ENCODE measurements at places on chromosomes 4 and X. TPM values are rescaled to one million over a fixed set of nuclear protein-coding genes. Genes with fewer than 3 reads are reported as not detected.

Gene MXRA5
- total RNA-seq = not detected

Gene FSTL5
- not detected for total RNA-seq

Gene CRLF2
- total RNA-seq = 0.95 TPM

Gene AFM
- not detected for total RNA-seq

Gene TMEM31
- not detected for total RNA-seq

Gene FBXW7
- 42.2 TPM for total RNA-seq

Gene RS1
- not detected for total RNA-seq

Gene ZIC3
- not detected for total RNA-seq

Gene TBX22
- not detected for total RNA-seq

DNA sequence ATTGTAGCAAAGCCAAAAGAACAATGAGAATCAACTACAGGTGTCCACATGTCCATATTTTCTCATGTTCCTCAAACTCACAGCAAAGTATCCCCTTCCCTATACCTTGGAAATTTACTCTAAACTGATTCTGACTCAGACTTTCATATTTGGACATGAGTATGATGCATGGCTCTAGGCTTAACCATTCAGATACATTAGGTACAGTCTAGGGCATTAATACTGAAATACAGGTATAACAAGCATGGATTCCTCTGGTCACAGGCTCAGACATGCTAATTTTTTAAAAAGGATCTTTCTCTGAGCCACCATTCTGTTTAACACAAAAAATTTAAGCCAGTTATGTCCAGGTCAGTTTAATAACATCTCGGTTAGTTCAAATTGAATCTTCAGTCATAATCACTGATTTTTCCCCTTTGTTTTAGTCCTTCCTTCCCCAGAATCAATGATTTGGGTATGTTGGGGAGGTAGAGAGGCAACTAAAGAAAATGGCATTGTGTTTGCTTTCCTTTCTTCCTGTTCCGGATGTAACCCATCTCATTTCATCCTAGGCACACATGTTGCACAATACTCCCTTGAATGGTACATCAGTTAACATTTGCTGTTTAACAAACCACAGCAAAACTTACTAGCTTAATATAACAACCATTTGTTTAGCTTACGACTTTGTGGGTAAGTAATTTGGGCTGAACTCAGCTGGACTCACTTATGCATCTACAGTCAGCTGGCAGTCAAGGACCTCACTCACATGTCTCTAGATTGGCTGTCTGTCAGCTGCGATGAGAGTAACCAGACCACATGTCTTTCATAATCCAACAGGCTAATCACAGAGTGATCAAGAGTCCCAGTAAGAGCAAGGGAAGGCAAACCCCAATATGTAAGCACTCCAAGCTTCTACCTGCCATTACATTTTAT, 75.3 kb upstream of the GRIA3 start:
- DNase-seq = no peak

DNA sequence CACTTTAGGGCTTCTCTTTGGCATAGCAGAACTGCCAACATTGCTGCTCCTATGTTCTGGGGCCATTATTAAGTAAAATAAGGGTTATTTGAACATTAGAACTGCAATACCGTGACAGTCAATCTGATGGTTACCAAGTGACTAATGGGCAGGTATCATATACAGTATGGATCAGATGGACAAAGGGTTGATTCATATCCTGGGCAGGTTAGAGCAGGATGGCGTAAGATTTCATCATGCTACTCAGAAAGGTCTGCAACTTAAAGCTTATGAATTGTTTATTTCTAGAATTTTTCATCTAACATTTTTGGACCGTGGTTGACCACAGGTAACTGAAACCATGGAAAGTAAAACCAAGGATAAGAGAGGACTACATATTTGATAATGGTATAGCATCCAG, 40.9 kb downstream of the BRCC3 start:
- DNase-seq = no peak

GRCh38 chrX:148728901-148729300, 228.5 kb downstream of the AFF2 start:
- DNase-seq = no peak

DNA sequence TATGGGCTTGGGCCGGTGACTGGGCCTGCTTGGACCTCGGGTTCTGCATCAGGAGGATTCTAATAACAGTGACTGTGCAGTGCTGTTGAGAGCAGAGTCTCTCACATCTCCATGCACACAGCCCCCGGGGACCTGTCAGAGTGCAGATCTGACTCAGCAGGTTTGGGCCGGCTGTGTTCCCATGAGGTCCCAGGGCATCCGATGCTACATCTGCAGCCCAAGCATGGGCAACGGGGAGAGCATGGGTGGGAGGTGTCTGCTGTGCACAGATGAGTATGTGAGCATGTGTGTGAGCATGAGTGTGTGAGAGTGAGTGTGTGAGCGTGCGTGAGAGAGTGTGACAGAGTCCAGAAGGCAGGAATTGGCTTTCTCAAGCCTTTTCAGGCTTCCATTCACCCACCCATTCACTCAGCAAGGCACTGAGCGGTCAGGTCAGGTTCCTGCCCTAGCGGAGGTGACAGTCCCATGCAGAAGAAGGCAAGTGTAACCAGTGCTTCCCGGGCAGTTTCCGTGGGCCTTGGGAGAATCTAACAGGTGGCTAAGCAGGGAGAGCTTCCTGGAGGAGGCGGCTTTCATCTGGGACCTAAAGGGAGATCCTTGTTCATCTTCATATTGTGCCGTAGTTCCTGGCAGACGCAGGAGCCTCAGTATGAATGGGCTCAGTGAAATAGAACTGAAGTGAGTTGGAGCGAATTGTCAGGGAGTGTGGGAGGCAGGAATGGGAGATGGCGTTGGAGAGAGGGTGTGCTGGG, 62.6 kb downstream of the SORCS2 start:
- no peak for DNase-seq

DNA sequence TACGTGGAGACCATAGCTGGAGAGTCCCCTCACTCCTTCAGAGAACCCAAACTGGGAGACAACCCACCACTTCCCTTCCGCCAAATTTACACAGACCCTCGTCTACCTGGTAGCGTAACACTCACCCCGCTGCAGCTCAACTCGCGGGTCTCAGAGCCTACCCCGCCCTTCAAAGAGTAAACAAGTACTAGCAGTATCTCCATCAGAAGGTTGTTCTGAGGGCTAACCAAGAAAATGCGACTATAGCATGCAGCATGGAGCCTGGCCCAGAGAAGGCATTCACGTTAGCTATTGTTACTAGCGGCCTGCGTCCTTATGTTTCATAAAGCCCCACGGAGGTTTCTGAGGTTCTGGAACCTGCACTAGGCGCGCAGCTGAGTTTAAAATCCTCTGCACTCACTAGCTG, 531 bp upstream of the MANBA start:
- no peak for DNase-seq

- DNase-seq = no peak
Observed at GRCh38 chr4:23882976-23883531, 6.8 kb downstream of the PPARGC1A start.

GRCh38 chr4:145937971-145938611, 532 bp downstream of the ZNF827 start:
- DNase-seq = peak; percentile 82

DNA sequence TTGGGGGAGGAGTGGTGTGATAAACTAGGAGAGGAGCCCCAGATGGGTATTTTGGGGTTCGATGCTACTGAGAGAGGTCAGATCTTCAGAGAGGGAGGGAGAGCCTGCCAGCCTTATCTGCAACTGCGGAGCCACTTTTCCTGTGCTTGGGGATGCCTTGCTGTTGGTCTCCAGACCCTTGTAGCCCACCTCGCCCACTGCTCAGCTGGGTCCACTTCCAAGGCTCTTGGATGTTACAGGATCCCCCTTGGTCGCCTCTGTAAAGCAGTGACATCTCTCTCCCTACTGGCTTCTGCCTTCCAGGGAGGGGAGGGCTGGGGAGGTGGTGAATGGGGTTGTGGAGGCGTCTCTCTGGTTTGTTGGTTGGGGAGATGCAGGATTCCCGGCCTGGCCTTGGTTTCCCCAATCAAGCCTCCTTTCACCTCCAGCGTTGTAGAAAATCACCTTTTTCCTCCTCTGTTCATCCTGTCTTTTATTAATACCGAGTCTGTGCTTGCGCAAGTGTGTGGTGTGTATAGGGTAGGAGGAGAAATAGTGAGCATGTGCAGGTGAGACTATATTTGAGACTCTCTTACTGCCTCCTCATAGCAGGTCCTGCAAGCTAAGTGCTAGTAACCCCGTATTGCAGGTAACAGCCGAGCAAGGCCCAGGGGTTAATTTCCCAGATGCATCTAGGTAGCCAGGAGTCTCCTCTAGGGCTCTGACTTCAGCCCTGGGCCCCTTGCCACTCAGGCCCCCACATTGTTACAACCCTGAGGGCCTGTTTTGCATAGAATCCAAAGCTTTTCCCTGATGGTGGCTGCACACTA, 337.4 kb downstream of the ARHGAP10 start:
- no peak for DNase-seq

GRCh38 chrX:151596282-151596681, 32.8 kb downstream of the PASD1 start:
- no peak for DNase-seq

GRCh38 chr4:151624626-151625565, 135.9 kb downstream of the GATB start:
- no peak for DNase-seq

- no peak for DNase-seq
Observed at GRCh38 chr4:165662341-165662740, 210.7 kb upstream of the TLL1 start.

DNA sequence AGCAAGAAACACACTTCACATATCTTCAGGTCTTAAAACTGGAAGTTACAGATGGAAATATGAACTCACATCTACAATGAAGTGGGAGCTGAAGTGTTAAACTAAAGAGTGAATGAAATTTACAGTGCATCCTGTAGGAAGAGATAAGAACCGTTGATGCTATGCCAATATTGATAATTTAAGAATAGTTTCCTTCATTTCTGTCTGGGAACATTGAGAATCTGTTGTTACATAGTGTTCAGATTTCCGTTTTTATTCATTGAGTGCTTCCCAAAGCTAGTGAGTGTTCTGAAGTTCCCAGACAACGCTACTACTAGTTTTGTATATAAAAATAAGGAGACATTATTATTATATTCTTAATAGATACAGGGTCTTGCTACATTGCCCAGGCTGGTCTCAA, 52.3 kb downstream of the UBE2K start:
- DNase-seq = no peak

GRCh38 chr4:118774989-118775388, 60.9 kb downstream of the SEC24D start:
- no peak for DNase-seq

DNA sequence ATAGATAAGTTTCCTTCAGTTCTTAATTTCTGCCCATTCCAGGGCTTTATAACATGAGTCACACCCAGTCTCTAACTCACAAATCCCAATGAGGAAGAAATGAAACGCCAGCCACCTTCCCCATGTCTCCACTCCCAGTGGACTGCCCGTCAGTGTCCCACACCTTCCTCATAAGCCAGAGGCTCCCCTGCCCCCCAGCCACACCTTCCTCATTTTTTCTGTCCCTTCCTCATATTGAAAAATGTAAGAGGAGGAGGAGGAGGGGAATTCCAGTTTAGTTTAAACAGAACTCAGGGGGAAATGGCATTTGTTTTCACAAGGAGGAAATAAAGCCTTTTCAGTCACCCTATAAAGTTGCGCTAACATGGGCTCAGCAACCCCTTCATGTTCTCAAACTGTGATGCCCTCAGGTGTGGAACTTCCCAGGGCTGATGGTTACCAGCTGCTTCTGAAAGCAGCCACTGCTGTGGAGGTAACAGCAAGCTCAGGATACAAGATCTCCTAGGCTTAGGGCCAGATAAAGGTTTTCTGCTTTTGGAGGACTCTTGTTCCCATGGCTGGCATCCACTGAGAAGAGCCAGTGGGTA, 97.8 kb downstream of the PARM1 start:
- no peak for DNase-seq

GRCh38 chrX:104112326-104112951, at the start of gene ZCCHC18:
Gene ZCCHC18 (plus strand): TSS chrX:104112523. CDS start chrX:104114112, 1,589 bp downstream.
- peak; percentile 76 for DNase-seq

GRCh38 chr4:1464581-1465171, 58.4 kb upstream of the NKX1-1 start:
- DNase-seq = no peak

GRCh38 chr4:124487651-124488050, 224.9 kb downstream of the ANKRD50 start:
- DNase-seq = no peak

DNA sequence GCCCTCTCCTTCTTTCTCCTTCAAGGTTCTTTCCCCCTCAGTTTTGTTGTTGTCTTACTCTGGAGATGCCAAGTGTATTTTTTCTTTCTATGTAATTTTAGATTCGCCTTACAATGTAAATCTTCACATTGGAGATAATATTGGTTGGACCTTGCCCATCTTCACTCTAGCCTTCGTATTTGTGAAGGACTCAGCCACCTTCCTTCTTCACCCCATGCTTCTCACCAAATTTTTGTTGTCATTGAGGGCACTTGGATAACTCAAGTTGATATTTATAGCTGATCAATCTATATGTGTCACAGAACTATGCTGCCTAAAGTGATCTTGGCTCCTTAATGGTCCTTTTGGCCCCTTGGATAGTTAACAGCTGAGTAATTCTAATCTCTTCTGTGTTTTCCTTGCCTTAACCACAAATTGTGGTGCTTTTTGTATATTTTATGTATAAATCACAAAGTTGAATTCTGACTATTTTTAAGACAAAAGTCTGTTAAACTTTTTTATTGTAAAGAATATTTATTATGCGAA, 6.5 kb downstream of the SPRY1 start:
- DNase-seq = no peak

DNA sequence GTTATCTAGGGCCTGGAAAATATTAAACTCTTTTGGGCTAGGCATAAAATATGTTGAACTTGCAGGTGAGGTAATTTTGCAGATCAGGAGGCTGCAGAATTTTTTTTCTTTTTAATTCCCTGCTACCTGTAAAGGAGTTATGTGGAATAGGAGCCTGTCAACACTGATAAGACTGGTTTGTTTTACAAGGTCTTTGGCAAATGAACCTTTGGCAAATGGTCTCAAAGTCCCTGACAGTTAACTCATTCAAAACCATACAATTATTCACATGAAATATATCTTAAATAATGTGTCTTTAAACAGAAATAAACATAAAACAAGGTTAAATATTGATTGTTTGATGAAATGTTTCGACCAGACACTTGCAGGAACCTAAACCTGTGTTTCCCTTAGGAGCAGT, 340.2 kb downstream of the GASK1B start:
- no peak for DNase-seq

DNA sequence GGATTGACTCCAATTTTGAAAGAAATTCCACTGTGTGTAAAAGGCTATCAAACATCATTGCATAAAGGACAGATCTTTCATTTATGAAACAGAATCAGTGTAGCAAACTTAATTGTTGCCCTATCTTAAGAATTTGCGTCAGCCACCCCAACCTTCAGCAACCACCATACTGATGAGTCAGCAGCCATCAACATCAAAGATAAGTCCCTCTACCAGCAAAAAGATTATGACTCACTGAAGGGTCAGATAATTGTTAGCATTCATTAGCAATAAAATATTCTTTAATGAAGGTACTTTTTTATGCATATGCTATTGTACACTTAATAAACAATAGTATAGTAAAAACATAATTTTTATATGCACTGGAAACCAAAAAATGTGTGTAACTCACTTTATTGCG, 15.8 kb upstream of the GRSF1 start:
- no peak for DNase-seq
